ENCODE measurements at places on chromosomes 11 and 22.

GRCh38 chr11:61750631-61751273 is 1.7 kb upstream of the MYRF start:
- DNase-seq = no peak

- no peak for DNase-seq
Measured at GRCh38 chr11:41714101-41714500, 254.6 kb upstream of the LRRC4C start.

- no peak for DNase-seq
Measured at GRCh38 chr11:70109006-70109405, 30.9 kb downstream of the ANO1 start.

DNA sequence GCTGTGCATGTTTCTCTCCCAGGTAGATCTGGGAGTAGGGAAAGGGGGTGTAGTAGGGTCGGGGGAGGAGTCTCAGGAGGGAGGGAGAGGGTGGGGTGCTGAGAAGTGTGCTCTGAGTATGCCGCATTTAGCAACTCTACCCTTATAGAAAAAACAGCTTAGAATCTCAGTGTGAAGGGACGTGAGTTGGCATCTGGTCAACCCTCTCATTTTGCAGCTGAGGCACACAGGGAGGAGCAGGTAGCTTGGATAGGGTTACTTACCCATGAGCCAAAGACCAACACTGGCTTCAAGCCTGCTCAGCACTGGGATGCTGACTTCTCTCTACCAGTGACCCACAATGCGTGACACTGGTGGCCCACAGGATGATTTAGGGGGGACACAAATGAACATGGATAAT is 95.9 kb downstream of the FBXO7 start:
- no peak for DNase-seq
